ENCODE measurements at places on chromosomes 7 and 10. TPM values are rescaled to one million over a fixed set of nuclear protein-coding genes. Genes with fewer than 3 reads are reported as not detected.

TNS3 gene
- total RNA-seq = 0.15 TPM

C1QL3 gene
- 0.15 TPM for total RNA-seq

RET gene
- 0.28 TPM for total RNA-seq

SLC39A12 gene
- not detected for total RNA-seq

PPP1R3A gene
- not detected for total RNA-seq

FXYD4 gene
- not detected for total RNA-seq

PON1 gene
- total RNA-seq = not detected

HOXA11 gene
- total RNA-seq = not detected

ANXA8 gene
- 1.2 TPM for total RNA-seq

- no peak for DNase-seq
Measured at GRCh38 chr7:103727982-103728610, 261.4 kb downstream of the RELN start.

- DNase-seq = no peak
Measured at GRCh38 chr10:61742812-61743211, 80.1 kb downstream of the CABCOCO1 start.

DNA sequence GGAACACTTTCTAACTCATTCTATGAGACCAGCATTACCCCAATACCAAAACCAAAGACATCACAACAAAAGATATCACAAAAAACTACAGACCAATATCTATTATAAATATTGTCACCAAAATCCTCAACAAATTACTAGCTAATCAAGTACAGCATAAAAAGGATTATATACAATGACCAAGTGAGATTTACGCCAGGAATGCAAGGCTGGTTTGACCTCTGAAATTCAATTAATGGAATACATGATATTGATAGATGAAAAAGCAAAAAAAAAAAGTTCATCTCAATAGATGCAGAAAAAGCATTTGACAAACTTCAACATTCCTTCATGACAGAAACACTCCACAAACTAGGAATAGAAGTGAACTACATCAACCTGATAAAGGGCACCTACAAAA, 175.3 kb downstream of the LCOR start:
- no peak for DNase-seq

DNA sequence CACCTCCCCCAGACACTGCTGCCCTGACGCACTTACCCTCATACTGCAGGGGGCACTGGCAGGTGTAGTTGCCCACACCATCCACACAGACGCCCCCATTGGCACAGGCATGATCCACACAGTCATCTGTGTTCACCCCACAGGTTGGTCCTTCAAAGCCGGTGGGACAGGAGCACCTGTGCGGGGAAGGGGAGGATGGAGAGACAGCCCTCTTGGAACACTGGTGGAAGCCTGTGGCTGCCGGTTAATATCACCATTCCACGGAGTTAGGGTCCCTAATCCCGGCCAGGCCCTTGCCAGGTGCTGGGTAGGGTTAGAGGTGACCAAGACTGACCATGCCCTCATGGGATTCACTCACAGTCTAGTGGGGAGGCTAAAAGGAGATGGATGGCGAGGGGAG, 171.8 kb downstream of the SLIT1 start:
- no peak for DNase-seq

GRCh38 chr7:1124816-1125602, 35.0 kb downstream of the ZFAND2A start:
- DNase-seq = no peak

DNA sequence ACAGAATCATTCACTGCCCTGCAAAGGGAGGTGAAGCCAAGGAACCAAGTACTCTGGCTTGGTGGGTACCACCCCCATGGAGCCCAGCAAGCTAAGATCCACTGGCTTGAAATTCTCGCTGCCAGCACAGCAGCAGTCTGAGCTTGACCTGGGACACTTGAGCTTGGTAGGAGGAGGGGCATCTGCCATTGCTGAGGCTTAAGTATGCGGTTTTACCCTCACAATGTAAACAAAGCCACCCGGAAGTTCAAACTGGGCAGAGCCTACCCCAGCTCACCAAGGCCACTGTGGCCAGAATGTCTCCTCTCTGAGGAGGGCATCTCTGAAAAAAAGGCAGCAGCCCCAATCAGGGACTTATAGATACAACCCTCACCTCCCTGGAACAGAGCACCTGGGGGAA, 1050.0 kb upstream of the GHITM start:
- no peak for DNase-seq

GRCh38 chr10:62852961-62853702, 37.0 kb upstream of the EGR2 start:
- DNase-seq = peak; percentile 47

DNA sequence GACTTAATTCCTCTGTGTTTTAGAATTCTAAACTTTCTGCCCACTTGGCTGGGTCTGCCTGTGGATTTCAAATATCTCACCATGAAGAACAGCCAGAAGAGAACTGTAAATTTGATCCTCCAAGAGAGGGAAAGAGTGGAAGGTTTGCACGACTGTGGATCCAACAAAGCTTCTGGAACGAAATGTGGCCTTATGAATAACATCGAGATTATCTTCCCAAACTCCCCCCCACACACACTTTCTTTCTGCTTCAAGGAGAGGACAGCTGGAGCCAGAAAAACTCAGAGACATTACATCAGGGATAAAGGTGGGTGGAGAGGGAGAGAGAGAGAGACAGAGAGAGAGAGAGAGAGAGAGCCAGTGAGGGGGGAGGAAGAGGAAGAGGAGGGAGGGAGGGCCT, 570.1 kb upstream of the MGMT start:
- no peak for DNase-seq

GRCh38 chr10:43395571-43396060, 13.4 kb downstream of the HNRNPF start:
- peak; percentile 55 for DNase-seq

GRCh38 chr7:95473276-95473985, 12.3 kb upstream of the ASB4 start:
- DNase-seq = no peak

- no peak for DNase-seq
Measured at GRCh38 chr10:114713525-114714090, 55.5 kb upstream of the ABLIM1 start.

DNA sequence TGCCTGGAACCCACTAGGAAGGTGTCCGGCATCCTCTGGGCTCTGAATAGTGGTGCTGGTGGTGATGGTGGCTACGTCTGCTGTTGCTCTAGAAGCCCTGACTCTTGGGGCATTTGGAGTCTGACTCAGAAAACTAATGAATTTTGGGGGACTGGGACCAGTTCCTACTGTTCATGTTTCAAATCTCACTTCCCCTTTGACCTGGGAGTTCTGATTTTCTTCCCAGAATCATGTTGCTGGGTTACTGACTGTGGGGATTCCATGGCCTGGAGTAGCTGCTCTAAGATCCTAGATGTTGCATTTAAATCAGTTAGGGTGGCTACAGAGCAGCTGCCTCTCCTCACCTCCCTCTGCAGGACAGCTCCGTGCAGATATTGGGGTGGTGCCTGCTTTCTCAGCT, 3.2 kb downstream of the TSPAN33 start:
- no peak for DNase-seq

DNA sequence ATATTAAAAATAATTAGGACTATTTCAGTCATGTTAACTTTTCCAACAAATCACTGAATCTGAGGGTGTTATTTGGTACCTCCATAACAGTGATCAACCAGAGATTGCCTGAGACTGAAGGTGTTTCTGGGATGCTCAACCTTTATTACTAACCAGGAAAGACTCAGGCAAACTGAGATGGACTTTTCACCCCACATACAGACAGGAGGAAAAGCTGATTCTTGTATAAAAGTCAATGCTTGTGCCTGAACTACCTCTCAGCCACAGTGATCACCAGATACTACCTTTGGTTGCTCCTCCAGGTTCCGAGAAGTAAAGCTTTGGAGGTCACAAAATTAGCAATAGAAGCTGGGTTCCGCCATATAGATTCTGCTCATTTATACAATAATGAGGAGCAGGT, 1.9 kb downstream of the AKR1C3 start:
- DNase-seq = no peak

GRCh38 chr10:71319800-71320392, 837 bp downstream of the SLC29A3 start:
- no peak for DNase-seq

- no peak for DNase-seq
Measured at GRCh38 chr7:151218170-151218569, 7.9 kb upstream of the H2BK1 start.

GRCh38 chr7:77293046-77293445, 93.4 kb upstream of the FGL2 start:
- DNase-seq = no peak

DNA sequence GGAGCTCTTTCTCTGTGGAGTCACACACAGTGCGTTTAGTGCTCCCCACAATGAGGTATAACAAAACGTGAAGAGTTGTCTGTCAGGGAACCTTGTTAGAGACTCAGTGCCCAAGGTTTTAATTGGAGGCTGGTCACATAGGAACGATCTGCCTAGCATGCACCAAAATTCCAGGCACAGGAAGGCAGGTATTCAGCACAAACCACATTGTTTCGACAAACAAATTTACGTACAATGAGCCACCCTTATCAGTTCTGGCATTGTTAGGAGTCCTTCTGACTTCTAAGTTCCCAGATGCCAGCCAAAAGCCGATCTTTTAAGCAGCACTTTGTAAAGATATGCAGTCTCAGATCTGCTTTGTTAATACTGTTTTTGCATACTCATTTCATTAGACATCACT, 414.2 kb upstream of the MTPN start:
- DNase-seq = no peak

DNA sequence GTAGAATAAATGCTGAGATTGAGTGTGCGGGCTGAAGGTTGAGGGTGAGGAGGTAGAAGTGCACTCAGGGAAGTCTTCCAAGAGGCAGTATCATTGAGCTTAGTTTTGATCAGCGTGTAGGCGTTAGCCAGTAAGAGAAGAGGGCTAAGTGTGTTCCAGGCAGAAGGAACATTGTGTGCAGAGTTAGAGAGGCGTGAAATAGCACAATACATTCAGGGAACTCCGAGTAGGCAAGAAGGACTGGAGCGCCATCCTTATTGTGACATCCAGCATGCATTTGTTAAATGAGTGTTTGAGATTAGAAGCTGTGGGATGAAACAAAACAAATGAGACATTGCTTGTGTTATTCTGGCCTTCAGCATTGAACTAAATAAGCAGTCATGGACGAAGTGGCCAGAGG, 140.9 kb upstream of the MKLN1 start:
- DNase-seq = no peak

GRCh38 chr7:54858008-54858692, 99.1 kb upstream of the SEC61G start:
- no peak for DNase-seq

- DNase-seq = no peak
Measured at GRCh38 chr10:6558272-6558671, 21.8 kb downstream of the PRKCQ start.

DNA sequence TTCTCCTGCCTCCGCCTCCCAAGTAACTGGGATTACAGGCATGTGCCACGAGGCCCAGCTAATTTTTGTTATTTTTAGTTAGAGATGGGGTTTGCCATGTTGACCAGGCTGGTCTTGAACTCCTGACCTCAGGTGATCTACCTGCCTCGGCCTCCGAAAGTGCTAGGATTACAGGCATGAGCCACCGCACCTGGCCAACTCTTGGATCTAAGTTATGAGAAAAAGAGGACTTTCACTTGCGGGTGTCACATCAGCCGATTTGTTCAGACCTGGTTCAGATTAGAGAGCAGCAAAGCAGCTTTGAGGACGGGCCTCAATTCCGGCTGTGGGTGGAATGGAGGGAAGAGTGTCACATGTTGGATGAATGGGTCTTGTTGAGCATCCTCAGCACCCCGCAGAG, 61.0 kb upstream of the FGFR2 start:
- no peak for DNase-seq

DNA sequence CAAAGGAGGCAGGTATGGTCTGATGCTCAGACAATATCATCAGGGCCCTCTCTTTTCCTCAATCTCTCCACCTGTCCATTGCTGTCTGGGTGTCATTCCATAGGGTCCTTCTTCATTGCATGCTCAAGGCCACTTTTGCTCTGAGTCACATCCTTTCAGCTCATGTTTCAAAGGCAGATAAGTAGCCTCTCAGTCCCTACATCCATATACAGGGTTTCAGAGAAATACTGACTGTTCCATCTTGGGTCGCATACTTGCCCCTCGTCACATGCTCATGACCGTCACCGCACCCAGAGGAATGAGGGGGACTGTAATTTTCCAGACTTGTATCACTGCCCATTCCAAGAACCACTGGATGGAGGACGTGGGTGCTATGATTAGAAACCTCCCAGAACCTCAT, 93.4 kb downstream of the FAM107B start:
- DNase-seq = no peak

GRCh38 chr10:133420028-133420427, 4.4 kb downstream of the SPRN start:
- no peak for DNase-seq

DNA sequence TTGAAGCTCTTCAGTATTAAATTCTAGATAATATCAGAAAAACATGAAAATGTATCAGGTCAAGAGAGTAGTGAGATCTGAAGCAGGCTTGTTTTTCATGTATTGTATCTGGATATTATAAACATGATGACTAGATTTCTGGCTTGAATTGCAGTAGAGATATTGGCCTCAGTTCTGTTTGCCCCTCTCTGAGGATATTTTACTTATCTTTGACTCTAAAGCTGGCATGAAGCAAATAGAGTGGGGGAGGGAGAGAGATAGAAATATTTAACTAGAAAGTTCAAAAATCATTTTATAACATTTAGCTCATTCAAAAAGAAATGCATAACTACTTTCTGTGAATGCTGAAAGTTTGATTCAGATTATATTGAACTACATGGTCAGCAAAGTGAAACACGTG, 929.7 kb upstream of the KCND2 start:
- DNase-seq = no peak

DNA sequence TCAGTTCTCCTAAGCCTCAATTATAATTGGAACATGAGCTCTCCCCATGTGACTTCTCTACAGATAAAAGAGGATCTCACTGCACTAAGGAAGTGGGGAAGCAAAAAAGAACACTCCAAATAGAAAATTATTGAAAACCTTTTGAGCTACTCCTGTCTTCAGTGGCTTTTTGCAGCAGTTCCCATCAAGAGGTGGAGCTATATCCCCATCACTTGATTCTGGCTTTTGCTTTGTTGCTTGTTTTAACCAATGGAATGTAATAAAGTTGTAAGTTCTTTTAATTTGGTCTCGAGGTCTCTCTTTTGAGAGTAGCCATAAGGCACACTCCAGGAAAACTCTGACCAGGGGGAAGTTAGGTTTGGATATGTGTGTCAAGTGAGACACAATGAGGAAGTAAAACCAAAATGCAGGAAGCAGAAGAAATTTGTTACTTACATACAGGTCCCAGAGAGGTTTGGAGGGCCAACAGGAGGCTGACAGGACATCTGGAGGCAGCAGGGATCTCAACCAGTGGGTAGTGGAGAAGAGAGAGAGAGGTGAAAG, 569.4 kb downstream of the HTR7 start:
- DNase-seq = no peak

DNA sequence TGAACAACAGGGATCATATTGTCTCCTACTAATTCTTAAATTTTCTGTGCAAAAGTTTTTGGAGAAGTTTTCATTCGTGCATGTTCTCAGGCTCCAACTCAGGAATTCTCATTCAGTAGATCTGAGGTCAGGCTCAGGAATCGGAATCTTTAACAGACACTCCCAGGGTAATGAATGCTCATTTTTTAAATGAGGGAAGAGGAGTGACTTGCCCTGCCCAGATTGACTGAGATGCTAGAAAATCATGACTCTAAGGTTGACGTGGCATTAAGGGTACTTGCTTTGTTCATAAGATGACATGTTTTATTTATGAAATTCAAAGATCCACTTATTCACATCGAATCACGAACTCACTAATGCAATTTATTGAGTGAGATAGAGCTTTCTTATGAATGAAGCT, 196.6 kb upstream of the NPVF start:
- DNase-seq = no peak
